HTR-8/SVneo (cell line): ENCODE measurements at places on chromosomes 1 and 21.

GRCh38 chr1:178241057-178241456 lies 147.2 kb downstream of the RASAL2 start:
- no peak for DNase-seq

GRCh38 chr1:186059752-186060151 lies 315.3 kb downstream of the TPR start:
- no peak for DNase-seq

DNA sequence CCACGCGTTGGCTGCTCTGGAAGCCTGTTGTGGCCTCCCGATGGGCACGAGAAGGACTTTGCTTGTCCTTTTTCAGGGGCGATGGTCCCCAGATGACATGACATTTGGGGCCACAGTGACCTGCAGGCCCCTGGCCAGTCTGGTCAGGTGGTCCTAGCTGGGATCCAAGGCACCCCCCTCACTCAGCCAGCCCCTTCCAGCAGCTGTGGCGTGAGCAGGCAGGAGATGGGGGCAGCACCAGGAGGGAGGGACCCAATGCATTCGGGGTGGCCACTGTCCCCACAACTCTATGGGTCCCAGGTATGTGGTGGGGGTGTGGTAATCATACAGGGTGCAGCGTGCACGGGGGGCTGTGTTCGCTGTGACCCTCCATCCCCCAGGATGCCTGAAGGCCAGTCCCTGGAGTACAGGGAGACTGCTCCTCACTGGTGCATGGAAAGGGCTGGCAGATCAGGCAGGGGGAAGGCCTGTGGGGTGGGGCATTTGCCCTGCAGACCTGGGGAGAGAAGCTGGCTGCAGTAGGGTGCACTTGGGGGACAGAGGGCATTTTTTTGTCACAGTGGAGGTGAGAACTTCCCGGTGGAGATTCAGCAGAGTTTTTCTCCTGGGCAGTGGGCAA lies 31.7 kb downstream of the WNT3A start:
- DNase-seq: no peak

DNA sequence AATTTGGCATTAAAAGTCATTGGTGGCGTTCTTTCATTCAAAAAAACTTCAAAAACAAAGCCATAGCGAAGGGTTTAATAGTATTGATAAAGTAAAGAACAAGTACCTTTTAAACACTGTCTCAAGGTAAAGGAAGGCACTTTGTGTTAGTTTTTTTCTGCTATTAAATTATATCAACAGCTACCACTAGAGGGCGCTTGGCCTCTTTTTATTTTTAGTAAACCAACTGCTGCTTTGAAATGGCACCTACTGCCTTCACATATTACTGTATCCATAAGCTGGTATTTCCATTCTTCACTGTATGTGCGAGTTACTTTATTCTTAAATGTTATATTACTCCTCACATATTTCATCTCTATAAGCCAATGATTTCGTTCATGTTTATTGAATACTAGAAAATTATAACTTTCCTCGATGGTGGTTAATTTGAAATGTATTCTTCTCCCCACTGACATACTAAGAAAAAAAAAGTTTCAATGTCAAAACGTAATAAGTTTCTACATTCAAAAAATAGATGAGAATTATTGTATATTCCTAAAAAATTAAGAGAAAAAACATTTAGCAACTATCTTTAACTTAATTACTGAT lies 125.7 kb upstream of the CXADR start:
- peak; percentile 57 for DNase-seq

DNA sequence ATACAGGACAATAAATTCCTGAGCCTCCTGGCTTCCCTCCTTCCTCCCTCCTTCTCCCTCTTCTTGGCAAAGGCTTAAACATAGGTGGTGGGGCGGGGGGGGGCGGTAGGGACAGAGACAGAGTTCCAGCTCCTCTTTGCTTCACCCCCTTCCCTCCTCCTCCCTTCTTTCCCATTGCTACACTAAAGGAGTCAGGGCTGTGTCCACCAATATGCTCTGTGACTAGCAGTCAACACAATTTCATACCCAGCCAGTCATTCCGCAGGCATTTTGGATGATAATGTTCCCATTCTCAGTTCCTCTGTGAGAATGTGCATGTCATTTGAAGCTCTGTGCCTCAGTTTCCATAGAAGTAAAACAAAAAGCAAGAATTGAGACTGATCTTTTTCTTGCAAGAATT lies 1.7 kb downstream of the LMOD1 start:
- no peak for DNase-seq

GRCh38 chr1:155389826-155390225 lies 69.1 kb downstream of the RUSC1 start:
- no peak for DNase-seq

DNA sequence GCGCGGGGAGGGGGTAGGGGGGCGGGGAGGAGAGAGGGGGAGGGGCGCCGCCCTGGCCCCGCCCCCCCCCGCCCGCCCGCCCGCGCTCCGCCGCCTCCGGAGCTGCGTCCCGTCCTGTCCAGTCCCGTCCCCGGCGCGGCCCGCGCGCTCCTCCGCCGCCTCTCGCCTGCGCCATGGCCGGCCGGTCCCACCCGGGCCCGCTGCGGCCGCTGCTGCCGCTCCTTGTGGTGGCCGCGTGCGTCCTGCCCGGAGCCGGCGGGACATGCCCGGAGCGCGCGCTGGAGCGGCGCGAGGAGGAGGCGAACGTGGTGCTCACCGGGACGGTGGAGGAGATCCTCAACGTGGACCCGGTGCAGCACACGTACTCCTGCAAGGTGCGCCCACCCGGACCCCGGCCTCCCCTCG lies at the start of gene AGRN:
Gene AGRN, plus strand, starts transcription at position 121 of the 405 bp plus-strand sequence. Its CDS starts 53 bp downstream, at position 174.
- DNase-seq: no peak

DNA sequence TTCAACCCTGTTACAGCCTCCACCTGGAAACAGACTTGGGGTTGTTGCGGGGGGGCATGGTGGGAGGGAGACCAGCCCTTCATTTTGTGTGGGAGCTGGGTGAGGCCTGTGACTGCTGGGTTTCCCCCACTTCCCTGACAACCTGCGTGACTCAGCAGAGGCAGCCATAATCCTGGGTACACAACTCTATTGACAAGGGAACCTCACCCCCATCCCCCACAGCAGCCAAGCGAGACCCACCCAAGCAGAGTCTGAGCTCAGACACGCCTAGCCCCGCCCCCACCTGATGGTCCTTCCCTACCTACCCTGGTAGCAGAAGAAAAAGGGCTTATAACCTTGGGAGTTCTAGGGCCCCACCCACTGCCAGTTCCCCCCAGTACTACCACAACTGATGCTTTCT lies 8.0 kb upstream of the CCDC190 start:
- DNase-seq: no peak

DNA sequence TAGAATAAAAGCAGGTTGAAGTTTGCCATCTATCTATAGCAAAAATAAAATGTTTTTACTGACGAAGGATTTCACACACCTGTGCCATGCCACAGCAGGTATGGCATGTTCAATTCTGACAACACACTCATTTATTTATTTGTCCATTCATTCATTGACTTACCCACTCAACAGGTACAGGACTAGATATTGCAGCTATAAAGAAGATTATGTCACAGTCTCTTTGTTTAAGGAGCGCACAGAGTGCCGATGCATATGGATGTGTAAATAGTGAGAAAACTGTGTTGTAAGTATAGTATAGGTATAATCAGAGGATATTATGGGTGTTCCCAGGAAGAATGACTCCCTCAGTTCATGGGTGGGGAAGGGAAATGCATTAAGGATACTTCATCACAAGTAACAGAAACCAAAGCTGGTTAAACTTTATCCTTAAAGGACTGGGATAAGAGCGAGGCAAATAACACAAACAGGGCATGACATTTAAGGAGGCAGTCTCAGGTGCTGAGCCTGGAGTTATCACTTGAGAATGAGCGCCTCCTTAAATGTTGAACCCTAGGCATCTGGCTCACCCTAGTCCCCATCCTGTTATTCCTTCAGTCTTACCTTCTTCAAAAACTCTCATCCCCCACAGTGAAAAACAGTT lies 7.9 kb upstream of the ZRANB2 start:
- no peak for DNase-seq

DNA sequence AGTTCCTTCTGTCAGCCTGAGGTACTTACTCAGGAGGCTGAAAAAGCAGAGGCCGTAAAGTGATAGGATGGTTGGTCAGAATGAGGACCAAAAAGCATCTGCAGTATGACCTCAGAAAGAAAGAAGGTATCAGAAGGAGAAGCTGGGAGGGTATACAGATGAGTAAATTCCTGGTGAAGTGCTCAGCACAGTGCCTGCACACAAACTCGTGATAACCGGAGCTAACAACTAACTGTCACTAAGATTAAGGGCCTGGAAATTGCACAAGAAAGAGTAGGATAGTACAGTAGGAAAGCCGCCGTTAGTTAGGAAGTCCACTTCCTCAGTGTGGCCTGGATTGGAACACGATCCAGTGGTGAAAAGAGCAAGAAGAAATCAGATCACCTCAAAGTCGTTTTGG lies 62.6 kb downstream of the VPS26C start:
- no peak for DNase-seq

GRCh38 chr21:32921632-32922230 lies 104.0 kb upstream of the OLIG2 start:
- no peak for DNase-seq

DNA sequence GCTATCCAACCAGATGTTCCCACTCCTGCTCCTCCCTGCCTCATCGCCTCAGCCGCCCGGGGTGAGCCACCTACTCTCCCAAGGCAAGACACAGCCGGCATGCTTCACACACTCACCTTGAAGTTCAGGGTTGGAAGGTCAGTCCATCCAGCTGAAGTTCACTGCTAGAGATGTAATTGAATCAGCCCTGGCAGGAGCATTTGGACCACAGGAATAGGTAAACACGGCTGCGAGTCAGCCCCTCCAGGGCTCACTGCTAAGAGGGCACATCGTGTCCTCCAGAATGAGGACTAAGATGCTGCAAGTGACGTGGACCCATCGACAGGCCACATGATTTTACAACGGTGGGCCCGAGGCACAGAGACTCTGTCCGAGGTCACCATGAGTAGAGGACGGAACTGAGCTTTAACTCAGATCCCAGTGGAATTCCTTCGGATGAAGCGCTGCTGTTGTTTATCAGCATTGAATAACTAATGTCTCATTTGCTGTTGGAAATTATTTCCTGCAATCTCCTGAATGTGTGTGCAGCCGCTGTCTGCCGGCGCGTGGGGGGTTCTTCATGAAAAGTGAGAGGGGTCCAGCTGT lies 41.9 kb downstream of the RSPH1 start:
- no peak for DNase-seq

DNA sequence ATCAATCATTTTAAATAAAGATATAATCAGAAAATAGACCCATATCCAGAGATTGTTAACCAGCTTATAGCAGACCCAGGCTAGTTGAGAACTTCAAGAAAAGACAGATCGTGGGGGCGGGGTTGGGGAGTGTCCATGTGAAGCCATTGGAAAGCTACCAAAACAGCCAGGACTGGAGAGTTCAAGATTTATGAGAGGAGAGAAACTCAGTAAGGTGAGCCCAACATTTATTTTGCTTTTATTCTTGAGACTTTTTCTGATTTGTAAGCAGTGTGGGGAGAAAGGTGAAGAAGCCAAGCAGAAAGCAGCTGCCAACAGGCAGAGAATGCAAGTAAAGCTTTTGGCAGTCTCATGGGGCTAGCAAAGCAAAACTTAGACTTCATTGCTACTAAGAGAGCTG lies 179.9 kb downstream of the VPS13D start:
- DNase-seq: no peak

GRCh38 chr1:48030211-48030610 lies 33.0 kb upstream of the TRABD2B start:
- no peak for DNase-seq

- no peak for DNase-seq
These were observed 11.3 kb downstream of the NCSTN start for GRCh38 chr1:160354388-160354985.

GRCh38 chr1:6360517-6361070 lies 33.0 kb downstream of the ACOT7 start:
- no peak for DNase-seq

DNA sequence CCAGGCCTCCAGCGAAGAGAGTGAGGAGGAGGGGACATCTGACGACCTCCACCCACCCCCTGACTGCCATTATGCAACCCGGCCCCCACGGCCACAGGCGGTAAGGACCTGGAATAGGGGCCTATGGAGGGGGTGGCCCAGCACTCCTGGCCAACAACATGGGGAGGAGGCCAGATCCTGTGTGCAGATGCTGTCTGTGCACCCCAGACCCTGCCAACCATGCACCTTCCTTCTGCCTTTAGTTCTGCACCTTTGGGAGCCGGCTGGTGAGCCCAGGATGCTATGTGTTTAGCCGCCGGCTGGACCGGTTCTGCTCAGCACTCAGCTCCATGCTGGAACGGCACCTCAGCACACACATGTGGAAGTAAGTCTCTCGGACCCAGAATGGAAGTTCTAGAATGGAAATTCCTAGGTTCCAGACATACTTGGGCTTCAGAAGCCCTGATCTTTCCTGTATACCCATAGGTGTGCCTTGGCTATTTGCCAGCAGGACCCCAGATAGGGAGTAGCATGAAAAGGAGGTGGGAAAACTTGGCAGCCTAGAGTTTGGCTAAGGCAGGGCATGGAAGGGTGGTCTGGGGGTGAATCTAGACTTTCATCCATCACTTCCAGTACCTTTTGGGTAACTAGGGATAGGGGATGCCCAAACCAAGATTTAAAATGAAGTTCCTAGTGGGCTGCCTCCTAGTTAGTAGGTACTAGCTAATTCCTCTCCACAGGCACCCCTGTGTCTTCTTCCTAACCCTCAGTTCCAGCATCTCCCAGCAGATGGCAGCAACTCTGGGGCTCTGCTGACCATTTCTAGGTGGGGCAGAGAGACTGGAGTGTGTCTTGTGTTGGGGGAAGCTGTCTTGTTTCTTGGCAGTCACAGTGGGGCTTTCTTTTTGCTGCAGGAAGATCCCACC lies 3.6 kb upstream of the CYB561D1 start:
- DNase-seq: peak; percentile 56

- DNase-seq: no peak
These were observed 10.8 kb downstream of the UBQLN4 start for GRCh38 chr1:156042828-156043227.

DNA sequence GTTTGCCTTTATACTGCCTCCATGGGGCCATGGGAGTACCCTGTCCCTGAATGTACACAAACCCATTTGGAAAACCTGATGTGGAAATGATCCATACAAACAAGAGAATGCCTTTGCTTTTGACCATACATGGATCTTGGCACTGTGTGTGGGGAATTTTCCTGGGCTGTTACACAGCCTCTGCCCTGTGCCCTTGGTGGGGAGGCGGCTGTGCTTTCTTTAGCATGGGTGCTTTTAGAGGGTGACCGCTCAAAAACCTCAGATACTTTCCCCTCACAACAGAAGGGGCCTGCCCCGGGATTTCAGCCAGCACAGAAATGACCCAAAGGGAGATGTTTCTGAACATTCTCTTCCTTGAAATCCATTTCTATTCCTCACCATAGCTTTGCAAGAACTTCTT lies 194.8 kb downstream of the LMO4 start:
- no peak for DNase-seq

- no peak for DNase-seq
These were observed 124.0 kb downstream of the DMRTB1 start for GRCh38 chr1:53583021-53583867.

DNA sequence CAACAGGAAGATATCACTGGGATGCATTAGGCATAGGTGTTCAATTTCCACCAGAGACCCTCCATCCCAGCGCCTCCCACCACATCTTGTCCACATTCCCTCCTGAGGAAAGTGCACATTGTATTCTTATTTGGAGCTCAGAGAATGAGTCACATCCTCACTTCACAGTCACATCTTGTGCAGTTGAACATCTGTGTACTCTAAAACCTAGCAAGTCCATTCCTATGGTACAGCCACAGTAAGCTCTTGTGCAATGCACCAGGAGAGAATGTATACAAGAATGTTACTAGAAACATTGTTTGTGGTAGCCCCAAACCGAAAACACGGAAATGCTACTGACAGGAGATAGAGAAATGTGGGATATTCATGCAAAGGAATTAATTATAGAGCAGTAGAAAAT lies 1.6 kb upstream of the KDF1 start:
- DNase-seq: peak; percentile 80

GRCh38 chr1:51439053-51439452 lies 80.0 kb downstream of the EPS15 start:
- DNase-seq: no peak
